ENCODE measurements at places on chromosomes 13 and 19.

DNA sequence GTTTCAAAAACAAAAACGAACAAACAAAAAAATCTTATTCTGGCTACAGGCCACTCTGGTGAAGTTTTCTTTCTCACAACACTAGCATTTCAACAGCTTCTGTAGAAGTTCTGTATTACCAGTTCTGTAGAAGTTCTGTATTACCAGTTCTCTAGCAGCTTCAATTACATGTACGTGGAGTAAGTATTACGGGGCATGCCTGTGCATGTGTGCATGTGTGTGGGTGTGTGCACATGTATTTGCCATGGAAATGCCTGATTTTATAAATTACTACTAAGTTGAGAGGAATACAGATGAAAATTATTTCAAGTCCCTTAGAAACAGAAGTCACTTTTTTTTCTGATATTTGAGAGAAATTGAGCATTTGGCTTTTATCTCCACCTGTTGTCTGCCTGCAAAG is 414.2 kb downstream of the FOXO1 start:
- DNase-seq, result no peak

DNA sequence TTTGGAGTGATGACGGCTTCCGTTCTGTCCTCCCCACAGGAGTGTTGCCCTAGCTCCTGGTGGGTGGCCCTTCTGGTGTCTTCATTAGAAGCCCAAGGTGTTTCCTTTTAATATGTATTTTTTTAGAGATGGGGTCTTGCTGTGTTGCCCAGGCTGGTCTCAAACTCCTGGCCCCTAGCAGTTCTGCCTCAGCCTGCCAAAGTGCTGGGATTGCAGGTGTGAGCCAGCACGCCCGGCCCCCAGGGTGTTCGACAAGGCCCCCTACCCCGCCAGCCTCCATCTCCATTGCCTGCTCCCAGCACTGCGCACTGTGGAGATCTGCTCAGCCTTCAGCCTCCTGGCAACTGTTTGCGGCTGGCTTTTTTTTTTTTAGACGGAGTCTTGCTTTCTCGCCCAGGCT is 31.2 kb downstream of the BTBD2 start:
- no peak for DNase-seq

- DNase-seq, result no peak
Measured at GRCh38 chr13:41641429-41641828, 184.1 kb downstream of the RGCC start.

DNA sequence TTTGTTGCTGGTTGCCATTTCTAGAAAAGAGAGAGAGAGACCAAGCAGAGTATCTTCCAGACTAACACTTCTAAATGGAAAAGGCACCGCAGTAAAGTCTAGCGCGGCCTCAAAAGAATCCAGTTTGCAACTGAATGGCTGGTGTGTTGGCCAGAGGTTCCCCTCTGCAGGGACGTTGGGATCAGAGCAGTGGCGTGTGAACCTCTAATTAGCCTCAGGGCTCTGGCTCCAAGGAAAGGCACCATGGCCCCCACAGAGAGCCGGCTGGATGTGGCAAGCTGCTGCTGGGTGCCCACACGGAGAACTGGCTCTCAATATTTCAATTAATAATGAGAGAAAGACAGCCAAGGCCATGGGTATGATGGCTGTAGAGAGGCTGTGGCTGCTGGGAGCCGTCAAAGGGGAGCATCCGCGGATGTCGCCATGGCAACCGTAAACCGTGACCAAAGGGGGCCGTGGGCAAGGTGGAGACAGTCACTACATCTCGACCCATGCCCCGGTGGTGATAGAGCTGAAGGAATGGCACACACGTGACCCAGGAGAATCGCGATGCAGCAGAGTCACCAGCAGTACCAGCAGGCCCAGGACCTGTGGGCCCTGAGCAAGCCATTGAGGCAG is 9.5 kb downstream of the VSTM2B start:
- no peak for DNase-seq

GRCh38 chr19:42433503-42434260 is 6.5 kb upstream of the LIPE start:
- peak; percentile 39 for DNase-seq

DNA sequence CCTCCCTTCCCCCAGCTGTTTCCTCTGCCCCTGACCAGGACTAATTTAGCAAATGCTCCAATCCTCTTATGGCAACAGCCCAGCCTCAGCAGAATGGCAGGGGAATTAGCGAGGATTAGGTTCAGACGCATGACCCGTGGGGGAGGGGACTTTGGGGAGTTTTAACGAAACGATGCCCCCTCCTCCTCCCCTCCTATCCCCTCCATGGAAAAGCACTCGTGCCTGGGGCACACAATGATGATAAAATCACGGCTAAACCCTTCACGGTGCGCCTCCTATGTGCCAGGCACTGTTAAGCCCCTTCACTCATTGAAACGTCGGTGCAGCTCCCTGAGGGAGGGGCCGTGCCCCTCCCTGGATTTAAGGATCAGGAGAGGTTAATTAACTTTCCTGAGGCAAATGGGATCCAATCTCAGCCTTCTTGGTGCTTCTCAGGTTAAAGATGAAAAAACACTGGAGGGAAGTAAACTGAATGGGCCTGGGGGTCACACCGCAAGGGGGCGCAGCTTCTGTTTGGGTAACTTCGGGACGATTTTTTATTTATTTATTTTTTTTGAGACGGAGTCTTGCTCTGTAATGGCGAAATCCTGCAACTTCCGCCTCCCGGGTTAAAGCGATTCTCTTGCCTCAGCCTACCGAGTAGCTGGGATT is 10.1 kb upstream of the TPRX2 start:
- DNase-seq, result no peak

DNA sequence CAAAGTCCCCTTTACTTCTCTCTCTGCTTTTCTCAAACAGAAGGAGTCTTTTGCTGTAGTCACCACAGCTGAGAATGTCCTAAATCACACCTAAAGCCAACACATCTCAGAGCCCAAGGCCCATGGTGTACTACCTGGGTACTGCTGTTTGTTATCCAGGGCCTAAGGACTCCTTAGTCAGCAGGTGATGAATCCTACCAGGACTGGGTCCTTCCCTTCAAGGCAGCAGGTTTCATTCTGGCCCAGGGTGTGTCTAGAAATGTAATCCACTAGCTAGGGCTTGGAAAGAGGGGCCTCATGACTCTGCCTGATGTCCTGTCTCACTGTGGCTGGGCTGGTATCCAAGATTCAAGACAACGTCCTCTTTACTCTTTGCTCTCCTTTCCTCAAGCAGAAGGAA is 36.2 kb upstream of the ENOX1 start:
- DNase-seq, result no peak
